Activated CD4-positive, alpha-beta T cell treated with anti-CD3 and anti-CD28 coated beads for 4 hours (primary cell): ENCODE measurements at places on chromosomes 5 and 9.

DNA sequence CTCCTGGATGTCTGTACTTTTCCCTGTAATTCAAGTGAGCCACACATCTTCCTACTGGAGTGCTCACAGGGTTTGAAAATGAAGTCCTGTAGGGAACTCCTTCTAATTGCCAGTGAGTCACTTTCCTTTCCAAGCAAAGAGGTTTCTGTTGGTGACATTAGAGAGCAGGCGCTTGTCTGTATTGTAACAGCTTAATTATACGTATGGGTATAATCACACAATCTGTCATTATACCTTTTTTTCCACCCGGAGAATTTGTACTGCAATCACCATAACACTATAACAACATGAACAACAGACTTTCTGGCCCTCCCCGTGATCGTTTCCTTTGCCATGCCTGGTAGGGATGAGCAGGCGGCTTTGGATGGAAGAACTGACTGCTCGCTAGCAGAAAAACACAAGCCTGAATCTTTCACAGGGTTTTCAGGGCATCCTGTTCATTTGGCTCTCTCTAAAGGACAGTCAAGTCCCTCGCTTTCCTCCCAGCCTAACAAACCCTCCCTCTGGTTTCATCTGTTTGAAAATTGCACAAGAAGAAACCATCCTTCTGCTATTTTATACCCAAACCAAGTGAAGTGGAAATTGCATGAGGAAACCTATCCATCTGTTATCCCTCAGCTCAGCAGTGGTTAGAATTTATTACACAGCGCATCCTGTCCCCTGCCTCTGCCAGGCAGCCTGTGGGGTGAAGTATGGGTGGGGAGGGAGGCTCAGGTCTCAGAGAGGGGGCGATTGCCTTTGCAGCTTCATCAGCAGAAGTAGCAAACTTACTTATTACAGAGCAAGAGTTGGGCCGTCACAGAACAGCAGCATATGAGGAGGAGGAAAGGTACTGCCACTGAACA, 307.0 kb upstream of the TLE4 start:
- DNase-seq: no peak

DNA sequence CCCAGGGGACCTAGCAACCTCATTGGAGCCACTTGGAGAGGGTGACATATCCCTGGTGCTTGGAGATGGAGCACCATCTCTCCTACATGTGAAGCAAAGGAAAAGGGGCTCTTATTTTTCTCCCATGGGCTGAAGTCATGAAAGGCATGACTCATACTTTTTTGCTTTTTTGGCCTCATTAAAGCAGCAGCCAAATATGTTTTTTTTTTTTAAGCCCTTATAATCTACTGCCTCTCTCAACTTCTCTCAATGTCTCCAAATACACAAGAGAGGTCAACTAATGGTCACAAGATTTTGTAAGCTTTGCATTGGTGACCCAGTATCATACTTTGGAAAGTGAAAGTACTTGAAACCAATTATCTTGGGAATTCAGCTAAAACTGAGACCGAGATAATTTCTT, 1.6 kb upstream of the CFAP90 start:
- DNase-seq: no peak

GRCh38 chr5:53378590-53379247, 101.7 kb upstream of the FST start:
- no peak for DNase-seq

GRCh38 chr9:135590486-135591079, 29.0 kb downstream of the PAEP start:
- DNase-seq: no peak

DNA sequence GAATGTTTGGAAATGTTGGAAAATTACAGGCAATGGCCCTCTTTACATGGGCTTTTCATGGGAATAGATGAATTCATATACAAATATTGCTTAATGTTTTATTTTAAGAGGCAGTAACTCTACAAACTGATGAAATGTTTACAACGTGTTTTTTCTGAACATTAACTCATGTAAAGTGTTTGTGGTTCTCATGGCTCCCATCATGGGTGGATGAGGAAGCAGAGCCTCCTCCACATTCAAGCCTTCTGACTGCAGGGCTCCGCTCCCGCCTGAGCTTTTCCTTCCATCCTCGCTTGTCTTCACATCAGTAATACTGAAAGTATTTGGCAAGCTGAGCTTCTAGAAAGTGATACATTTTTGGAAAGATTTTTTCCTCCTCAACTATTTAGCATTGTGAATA, 204.2 kb downstream of the ARHGAP26 start:
- no peak for DNase-seq

- DNase-seq: no peak
Observed at GRCh38 chr9:121344184-121344583, 25.9 kb downstream of the STOM start.

GRCh38 chr5:174191076-174191475, 145.6 kb downstream of the NSG2 start:
- DNase-seq: no peak

DNA sequence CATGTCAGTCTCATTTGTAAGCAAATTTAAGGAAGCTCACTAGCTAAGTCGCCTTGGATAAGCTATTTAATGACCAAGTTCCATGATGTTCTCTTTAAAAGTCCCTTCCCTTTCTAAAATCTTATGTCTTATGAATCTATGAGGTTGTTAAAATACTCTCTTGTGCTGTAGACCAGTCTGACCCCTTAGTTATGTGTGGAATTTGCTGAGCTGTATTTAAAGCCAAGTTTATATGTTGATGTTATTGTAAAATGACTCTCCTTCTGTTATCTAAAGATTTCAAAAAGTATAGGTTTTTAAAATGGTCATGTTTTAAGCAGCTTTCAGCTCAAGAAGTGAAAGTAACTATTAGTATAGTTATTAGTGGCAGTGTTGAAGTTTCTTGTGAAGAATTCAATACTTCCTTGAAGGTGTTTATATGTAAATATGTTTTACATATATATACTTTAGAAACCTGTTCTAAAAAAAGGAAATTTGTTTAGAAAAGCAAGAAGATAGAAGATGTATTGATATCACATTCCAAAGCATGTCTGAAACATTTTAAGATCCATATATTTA, 92.2 kb downstream of the CDC42SE2 start:
- DNase-seq: no peak

GRCh38 chr5:111929867-111930266, 172.9 kb upstream of the NREP start:
- no peak for DNase-seq

- DNase-seq: no peak
Observed at GRCh38 chr5:108727236-108727650, 20.5 kb upstream of the FER start.

DNA sequence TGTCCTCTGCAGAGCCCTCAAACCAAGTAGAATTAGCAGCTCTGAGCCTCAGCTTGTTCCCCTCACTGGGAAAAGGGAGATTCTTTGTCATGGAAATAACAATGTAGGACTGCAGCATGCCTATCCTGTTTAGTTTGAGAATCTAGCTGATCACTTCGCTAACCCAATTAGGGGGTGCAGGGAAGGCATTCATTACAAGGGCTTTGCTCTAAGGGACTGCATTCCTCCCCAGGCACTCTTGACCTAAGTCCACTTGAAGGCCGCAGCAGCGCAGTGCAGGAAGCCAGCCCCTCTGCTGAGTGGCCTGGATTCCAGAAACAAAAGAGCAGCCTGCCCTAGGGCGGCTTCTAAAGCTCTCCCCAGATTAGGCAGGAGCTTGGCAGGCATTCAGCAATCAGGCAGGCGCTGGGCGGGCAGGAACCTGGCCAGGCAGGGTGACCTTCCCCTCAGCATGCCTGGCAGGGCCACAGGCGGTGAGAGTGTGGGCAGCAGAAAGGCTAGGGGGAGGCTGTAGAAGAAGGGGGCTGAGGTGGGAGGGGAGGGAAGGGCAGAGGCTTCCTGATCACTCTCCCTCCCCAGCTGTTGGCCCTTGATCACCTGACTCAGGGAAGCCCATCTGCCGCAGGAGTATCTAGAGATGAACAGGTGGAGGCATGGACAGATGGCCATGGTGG, 24.8 kb downstream of the CCNJL start:
- DNase-seq: no peak

DNA sequence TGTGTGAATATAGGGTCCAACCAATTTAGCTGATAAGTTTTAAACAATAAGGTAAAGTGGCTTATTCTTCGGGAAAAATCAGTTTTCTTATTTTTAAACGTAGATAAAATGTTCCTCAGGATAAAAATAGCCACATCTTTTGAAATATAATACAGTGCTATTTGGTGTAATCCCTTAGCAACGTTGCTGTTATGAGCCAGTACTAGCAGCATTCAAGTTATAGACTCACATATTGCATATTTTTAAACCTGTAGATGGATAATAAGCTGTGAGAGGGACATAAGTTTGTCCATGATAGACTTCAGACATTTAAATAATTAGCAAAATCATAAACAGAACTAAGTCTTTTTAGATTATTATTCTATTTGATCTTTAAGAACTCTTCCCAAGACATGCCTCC, 6.3 kb downstream of the PDE4D start:
- DNase-seq: no peak

DNA sequence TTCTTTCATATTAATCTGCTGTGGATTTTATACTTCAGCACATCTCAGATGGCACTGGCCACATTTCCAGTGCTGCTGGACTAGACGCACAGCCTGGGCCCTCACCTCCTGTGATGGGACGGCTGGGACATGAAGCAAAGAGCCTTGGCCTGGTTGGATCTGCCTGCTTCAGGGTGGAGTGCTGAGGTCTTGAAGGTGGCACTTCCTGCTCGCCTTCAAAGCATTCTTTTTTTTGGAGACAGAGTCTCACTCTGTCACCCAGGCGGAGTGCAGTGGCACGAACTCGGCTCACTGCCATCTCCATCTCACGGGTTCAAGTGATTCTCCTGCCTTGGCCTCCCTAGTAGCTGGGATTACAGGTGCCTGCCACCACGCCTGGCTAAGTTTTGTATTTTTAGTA, 73.1 kb downstream of the RAPGEF1 start:
- no peak for DNase-seq

DNA sequence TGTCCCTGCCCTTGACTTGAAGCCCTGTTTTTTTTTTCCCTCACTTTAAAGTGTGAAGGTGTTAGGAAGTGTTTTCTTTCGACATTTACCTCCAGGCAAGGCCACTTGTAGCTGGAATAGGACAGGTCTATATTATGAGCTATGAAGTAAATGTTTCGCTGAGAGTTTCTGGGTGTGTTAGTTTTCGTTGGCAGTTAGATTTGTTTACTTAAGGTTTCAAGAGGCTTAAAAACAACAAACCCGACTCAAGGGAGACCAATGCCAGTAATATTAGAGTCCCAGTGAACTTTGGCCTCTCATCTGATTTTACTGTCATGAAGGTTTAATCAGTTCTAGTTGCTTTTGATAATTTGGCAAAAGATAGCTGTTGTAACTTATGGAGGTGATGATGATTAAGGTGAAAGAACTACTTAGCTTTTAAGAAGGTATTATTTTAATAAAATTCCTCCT, 25.2 kb downstream of the OCLN start:
- no peak for DNase-seq

DNA sequence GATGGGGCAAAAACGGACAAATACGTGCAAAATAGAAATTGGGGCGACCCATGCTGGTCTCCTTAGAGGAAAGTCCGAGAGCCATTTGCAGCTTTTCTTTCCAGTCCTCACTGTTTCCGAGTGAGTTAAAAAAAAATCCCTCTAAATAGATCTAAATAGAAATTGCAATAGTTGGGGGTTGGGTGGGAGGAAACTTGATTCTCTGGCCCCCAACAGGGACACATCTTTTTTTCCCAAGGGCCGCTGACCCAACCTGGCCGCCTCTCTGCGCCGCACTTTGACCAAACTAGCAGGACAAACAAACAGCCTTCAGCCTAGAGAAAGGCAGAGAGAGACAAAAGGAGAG, 2.8 kb upstream of the NKX2-5 start:
- DNase-seq: no peak
